ENCODE measurements at places on chromosomes 2 and 18. TPM values are rescaled to one million over a fixed set of nuclear protein-coding genes. Genes with fewer than 3 reads are reported as not detected.
A peak's percentile ranks its signal among the peaks of the same experiment; 100 is the strongest.

The SERPINB13 gene
- not detected for total RNA-seq

The ZNF892 gene
- 2.7 TPM for total RNA-seq

The DSC2 gene
- total RNA-seq, result 0.56 TPM

The PRSS56 gene
- 2.5 TPM for total RNA-seq

- DNase-seq, result no peak
These were observed 62.9 kb downstream of the COL6A3 start for GRCh38 chr2:237351046-237351445.

DNA sequence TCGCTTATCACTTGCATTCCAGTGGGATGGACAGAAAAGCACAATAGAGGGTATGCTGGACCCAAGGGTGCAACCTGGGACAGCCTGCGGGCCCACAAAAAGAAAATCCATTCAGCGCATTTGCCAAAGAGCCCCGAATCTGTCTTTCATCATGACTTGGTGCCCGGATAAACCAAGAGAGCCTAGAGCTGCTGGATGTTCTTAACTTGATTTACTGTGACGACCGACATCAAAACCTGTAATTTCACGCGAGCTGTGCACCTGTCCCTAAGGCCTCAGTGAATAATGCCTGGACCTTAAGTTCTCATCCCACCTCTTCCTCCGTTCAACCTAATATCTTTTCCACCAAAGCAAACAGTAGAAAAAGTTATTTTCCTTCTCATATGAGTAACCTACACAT, 115.5 kb upstream of the ACKR3 start:
- no peak for DNase-seq

- DNase-seq, result no peak
These were observed 27.9 kb upstream of the RNU4ATAC start for GRCh38 chr2:121502781-121503180.

DNA sequence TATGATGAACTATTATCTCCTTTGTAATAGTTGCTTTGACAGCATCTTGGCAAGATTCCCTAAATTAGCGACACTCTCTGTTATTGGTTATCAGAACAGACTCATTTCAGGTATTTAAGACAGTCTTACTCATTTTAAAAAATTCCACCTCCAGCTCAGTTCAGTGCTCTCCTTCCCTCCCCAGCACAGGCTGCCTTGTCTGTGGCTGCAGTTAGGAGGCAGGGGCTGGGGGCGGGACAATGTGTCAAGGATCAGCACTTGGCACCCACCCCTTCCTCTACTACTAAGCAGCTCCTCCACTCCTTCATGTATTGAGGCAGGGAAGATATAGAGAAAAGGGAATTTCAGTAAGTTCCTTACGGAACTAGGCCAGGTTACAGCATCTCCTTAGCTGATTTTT, 85.0 kb downstream of the VSNL1 start:
- no peak for DNase-seq

DNA sequence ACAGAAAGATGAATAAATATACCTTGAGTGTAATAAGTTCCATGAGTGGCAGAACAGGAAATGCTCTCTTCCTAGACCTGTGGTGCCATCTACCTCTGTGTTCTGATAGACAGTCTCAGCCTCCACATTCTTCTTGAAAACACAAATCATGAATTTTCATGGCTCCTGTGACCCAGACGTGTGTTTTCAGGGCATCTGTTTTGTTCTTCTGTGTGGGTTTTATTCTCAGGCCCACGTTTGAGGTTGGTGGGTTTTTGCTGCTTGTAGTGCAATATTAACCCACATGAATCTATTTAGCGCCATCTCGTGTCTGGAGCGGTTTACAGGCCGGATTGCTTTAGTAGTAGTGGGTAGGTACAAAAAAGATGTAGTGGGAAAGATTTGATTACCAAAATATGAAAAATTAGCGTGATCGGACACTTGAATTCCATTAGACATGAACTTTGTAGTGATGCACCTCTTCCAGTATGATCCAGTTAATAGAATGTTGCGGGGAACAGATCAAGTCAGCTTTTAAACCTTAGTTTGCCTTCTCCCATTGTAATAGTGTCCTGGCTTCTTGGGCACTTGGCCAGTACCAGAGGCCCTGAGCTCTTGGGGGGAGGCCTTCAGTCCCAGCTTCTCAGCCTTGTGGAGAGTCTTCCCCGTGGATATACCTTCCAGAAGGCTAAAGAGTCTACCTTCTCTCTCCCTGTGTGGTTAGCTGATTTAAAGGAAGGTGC, 256.5 kb downstream of the TPGS2 start:
- DNase-seq, result peak; percentile 42

GRCh38 chr2:200810252-200810997, 1.3 kb upstream of the BZW1 start:
- no peak for DNase-seq

GRCh38 chr18:14970027-14970426, 222.1 kb downstream of the ANKRD30B start:
- no peak for DNase-seq

DNA sequence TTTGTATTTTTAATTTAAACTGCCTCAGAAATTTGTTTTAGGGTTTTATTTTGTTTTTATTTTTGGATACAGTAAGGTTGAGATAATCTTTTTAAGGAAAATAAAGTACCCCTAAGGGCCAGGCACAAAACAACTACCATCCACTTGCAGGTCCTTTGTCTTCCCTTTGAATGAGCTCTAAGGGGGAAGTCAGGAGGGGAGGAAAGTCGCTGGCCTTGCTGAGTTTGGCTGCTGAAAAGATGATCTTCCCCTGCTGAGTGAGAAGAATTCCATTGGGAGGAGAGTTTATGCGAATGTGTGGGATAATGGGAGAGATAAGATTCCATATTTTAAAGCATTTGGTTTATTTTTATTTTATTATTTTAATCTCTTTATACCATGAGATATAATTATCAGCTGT, 100.7 kb downstream of the ARHGAP15 start:
- no peak for DNase-seq

GRCh38 chr2:171087547-171087946, 73.1 kb downstream of the TLK1 start:
- DNase-seq, result no peak

GRCh38 chr2:230865766-230866755, 1.3 kb downstream of the ITM2C start:
- DNase-seq, result no peak

Data from gastrocnemius medialis (tissue), 4 donors.